Esophagus squamous epithelium (tissue), 5 donors: ENCODE measurements at places on chromosomes 4 and X.

GRCh38 chr4:140497747-140498636 lies at the start of gene MGAT4D:
Gene MGAT4D, minus strand, starts transcription at chr4:140498293. Its CDS starts 71 bp downstream, at chr4:140498222.
- H3K27me3 ChIP-seq: no peaks in the 10 kb centered on the region
- H3K4me3 ChIP-seq: no peak within 1 kb of the TSS
- H3K27ac ChIP-seq: no peak within 1 kb of the TSS
- no peak for DNase-seq
- H3K4me1 ChIP-seq: peaks cover 9% of the 10 kb centered on the region

DNA sequence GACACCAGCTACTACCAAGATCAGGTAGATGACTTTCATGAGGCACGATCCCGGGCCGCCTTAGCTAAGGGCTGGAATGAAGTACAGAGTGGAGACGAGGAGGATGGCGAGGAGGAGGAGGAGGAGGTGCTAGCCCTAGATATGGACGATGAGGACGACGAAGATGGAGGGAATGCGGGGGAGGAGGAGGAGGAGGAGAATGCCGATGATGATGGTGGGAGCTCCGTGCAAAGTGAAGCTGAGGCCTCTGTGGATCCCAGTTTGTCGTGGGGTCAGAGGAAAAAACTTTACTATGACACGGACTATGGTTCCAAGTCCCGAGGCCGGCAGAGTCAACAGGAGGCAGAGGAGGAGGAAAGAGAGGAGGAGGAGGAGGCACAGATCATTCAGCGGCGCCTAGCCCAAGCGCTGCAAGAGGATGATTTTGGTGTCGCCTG lies 481 bp downstream of the UTP3 start:
- H3K27ac ChIP-seq: peak overlapping the region; percentile 99
- peaks cover 5% of the 10 kb centered on the region for H3K36me3 ChIP-seq
- DNase-seq: no peak
- H3K4me3 ChIP-seq: peak overlapping the region; percentile 90

GRCh38 chr4:97828646-97829045 lies 314.6 kb downstream of the STPG2 start:
- H3K36me3 ChIP-seq: no peaks in the 10 kb centered on the region
- no peak overlapping the region for H3K27ac ChIP-seq
- no peaks in the 10 kb centered on the region for H3K27me3 ChIP-seq
- no peaks in the 10 kb centered on the region for H3K4me1 ChIP-seq
- no peak overlapping the region for H3K4me3 ChIP-seq
- DNase-seq: no peak

DNA sequence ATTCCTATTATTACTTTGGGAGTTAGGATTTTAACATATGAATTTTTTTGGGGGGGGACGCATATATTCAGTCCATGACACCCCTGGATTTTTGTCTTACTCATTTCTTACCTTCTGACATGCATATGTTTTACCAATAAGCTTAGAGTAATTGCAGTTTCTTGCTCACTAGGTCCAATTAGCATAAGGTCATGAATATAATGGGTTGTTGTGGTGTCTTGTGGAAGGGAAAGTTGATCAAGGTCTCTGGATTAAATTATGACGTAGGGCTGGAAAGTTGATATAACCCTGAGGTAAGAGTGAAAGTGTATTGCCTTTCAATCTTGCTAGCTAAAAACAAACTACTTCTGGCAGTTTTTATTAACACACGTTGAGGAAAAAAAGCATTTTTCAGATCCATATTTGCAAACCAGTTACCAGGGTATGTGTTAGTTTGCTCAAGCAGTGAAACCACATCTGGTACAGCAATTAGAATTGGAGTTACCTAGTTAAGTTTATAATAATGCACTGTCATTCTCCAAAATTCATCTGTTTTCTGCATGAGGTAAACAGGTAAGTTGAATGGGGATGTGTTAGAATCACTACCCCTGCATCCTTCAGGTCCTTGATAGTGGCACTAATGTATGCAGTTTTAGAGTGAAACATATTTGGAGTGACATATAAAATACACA lies 32.0 kb downstream of the STIM2 start:
- no peaks in the 10 kb centered on the region for H3K27me3 ChIP-seq
- no peaks in the 10 kb centered on the region for H3K36me3 ChIP-seq
- no peak overlapping the region for H3K4me3 ChIP-seq
- no peak for DNase-seq
- H3K27ac ChIP-seq: no peak overlapping the region
- no peaks in the 10 kb centered on the region for H3K4me1 ChIP-seq

DNA sequence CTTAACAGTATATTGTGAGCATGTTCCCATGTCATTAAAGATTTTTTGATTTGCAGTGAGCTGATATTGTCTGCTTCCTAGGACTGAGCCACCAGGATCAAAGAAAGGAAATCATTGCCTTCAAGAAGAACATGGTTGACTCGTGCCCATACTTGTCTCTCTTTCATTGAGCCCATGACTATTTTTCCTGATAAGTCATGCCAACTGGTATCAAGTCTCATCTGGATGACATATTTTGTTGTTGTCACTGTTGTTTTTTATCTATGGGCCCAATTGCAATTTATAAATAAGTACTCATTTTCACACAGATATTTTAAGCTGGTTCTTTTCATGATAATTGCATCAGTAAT lies 10.2 kb upstream of the RHOH start:
- no peak overlapping the region for H3K27ac ChIP-seq
- no peaks in the 10 kb centered on the region for H3K27me3 ChIP-seq
- H3K4me1 ChIP-seq: peaks cover 11% of the 10 kb centered on the region
- H3K36me3 ChIP-seq: no peaks in the 10 kb centered on the region

DNA sequence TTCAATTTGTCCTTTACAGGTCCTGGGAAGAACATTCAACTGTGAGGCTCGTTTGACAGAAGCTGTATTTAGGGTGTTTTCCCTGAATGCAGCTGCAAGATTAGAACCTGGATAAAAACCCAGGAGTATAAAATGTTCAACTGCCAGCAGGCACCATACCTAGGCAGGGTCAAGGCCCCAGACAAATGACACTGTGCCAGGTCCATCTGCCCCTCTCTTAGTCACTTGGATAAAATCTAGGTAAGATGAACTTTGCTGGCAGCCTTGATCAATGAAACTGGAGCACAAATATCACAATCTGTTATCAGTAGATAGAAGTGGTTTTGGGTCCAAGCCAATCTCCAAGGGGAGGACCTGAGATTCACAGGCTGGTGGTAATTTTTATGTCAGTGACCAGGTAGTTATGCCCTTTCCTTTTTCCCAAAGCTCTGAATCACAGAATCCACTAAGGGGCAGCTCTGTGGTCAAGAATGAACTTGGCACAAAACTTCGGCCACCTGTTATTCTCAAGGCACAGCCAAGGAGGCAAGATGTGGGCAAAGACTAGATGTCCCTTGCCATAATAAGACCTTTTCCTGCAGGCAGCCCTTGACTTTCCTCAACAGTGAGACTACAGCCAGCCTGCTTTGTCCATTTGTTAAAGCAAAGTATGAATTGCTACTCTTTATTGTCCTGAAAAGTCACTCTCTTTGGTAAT lies 501.0 kb downstream of the PPARGC1A start:
- H3K27ac ChIP-seq: no peak overlapping the region
- no peaks in the 10 kb centered on the region for H3K36me3 ChIP-seq
- H3K4me1 ChIP-seq: no peaks in the 10 kb centered on the region
- H3K27me3 ChIP-seq: no peaks in the 10 kb centered on the region
- no peak overlapping the region for H3K4me3 ChIP-seq

DNA sequence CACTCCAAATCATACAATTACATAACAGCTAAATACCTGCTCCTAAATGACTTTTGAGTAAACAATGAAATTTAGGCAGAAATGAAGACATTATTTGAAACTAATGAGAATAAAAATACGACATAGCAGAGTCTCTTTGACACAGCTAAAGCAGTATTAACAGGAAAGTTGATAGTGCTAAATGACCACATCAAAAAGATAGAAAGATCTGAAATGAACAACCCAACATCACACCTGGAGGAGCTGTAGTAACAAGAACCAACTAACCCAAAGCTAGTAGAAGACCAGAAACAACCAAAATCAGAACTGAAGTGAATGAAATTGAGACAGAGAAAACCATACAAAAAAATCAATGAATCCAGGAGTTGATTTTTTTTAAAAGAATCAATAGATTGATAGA lies 257.8 kb downstream of the ARAP2 start:
- H3K27ac ChIP-seq: no peak overlapping the region
- H3K36me3 ChIP-seq: no peaks in the 10 kb centered on the region
- no peaks in the 10 kb centered on the region for H3K27me3 ChIP-seq
- no peak overlapping the region for H3K4me3 ChIP-seq
- DNase-seq: no peak
- H3K4me1 ChIP-seq: no peaks in the 10 kb centered on the region

DNA sequence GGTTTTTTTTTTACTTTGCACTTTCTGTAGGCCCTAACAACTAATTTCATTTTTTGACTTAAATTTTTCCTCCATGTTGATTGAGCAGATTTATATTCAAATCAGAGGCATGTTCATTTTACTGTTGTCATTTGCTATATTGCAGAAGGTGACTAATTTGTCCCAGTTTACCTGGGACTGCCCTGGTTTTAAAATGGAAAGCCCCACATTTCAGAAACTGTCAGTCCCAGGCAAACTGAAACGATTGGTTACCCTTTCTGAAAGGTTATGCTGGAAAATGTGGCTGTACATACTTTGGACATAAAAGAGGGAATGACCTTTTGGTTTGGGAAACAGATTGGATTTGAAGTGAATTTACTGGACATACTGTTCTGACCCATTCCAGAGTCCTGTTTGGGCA lies 160.0 kb downstream of the SPCS3 start:
- H3K4me1 ChIP-seq: no peaks in the 10 kb centered on the region
- H3K4me3 ChIP-seq: no peak overlapping the region
- no peaks in the 10 kb centered on the region for H3K36me3 ChIP-seq

DNA sequence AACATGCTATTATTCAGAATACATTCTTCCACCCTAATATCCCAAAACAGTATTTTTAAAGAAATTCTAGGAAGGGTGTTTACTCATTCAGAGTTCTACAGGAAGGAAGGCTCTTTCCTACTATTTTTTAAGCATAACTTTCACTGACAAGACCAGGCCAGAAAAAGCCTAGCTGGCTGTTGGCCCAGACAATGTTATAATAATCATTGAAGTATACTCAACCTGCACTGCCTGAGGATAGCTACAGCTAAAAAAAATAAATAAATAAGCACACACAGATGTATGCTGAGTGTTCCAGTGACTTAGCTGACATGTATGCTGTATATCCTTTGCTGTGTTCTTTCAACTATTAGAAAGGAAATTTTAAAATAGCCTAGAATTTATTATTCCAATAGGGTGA lies 145.8 kb upstream of the SPRY1 start:
- no peak for DNase-seq
- H3K36me3 ChIP-seq: no peaks in the 10 kb centered on the region
- no peak overlapping the region for H3K27ac ChIP-seq
- H3K27me3 ChIP-seq: no peaks in the 10 kb centered on the region
- peaks cover 25% of the 10 kb centered on the region for H3K4me1 ChIP-seq
- no peak overlapping the region for H3K4me3 ChIP-seq

DNA sequence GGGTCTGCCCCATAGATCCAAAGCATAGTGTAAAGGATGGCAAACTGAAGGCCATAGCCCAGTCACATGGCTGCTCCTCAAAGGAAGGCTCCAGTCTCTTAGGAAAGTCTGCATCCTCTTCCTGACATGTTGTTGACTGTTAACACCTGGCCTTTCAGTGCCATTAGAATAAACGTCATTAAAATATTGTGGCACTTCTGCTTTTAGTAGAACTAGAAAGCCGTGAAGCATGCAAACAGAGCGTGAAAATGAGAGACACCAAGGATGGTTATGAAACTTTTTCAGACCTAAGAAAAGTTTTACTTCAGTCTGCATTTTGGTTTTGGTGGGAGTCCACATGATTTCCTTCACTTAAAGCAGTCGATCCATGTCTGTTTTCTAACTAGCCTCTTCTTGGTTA lies 41.1 kb upstream of the AFF2 start:
- no peaks in the 10 kb centered on the region for H3K4me1 ChIP-seq
- no peaks in the 10 kb centered on the region for H3K27me3 ChIP-seq
- no peak overlapping the region for H3K27ac ChIP-seq
- H3K36me3 ChIP-seq: no peaks in the 10 kb centered on the region

GRCh38 chrX:9759337-9759736 lies 6.3 kb downstream of the GPR143 start:
- H3K36me3 ChIP-seq: no peaks in the 10 kb centered on the region
- DNase-seq: no peak
- H3K4me3 ChIP-seq: no peak overlapping the region
- no peaks in the 10 kb centered on the region for H3K4me1 ChIP-seq
- no peak overlapping the region for H3K27ac ChIP-seq

DNA sequence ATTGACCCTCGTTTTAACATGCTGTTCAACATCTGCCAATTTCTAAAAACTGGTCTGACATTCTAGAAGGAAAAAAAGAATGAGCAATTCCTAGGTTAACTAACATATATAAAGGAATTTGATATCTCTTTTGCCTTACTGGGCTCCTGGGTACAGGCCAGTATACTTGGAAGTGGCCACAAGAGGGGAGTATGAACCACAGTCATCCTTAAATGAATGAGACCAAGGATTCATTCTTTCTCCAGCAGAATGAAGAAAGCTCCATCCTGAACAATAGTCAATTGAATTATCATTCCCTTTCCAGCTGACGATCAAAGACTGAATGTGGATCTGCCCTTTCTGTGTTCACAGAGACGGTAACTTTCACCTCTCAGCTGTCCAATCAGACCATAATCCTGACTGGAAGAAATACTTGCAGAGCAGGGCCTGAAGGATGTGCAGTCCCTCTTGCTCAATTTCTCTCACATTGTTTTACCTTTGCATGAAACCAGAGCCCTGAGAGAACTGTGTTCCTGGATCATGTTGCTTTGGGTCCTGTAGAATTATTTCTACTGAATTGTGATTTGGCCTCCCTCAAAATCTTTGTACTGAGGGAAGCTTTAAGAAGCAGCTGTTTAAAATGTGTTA lies 14.8 kb upstream of the SPARCL1 start:
- H3K27ac ChIP-seq: no peak overlapping the region
- no peaks in the 10 kb centered on the region for H3K36me3 ChIP-seq
- DNase-seq: no peak
- H3K27me3 ChIP-seq: no peaks in the 10 kb centered on the region
- peaks cover 4% of the 10 kb centered on the region for H3K4me1 ChIP-seq

GRCh38 chr4:154390324-154390723 lies 101.3 kb downstream of the DCHS2 start:
- no peak overlapping the region for H3K4me3 ChIP-seq
- H3K4me1 ChIP-seq: no peaks in the 10 kb centered on the region
- DNase-seq: no peak
- no peak overlapping the region for H3K27ac ChIP-seq
- no peaks in the 10 kb centered on the region for H3K27me3 ChIP-seq

DNA sequence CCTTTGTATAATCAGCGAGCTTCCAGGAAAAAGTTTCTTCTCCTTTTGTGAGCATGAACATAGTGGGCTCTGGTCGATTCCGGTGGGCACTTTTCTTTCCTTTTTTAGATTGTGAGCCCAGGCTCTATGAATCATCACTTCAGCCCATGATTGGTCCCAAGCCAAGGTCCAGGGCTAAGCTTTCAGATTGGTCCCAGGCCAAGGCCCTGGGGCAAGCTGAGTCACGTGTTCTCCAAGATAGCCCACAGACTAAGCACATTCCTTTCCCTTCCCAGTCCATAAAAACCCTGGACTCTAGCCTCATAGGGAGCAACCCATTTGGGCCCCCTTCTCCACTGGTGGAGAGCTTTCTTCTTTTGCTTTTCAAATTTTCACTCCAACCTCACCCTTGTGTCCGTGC lies 430.5 kb downstream of the NAP1L3 start:
- H3K27ac ChIP-seq: no peak overlapping the region
- no peaks in the 10 kb centered on the region for H3K27me3 ChIP-seq
- no peaks in the 10 kb centered on the region for H3K4me1 ChIP-seq
- no peaks in the 10 kb centered on the region for H3K36me3 ChIP-seq

- DNase-seq: no peak
- H3K4me3 ChIP-seq: no peak overlapping the region
- peaks cover 8% of the 10 kb centered on the region for H3K4me1 ChIP-seq
Observed at GRCh38 chr4:831483-831805, 5.5 kb upstream of the CPLX1 start.
